Activated T-cell treated with anti-CD3 and anti-CD28 coated beads, Interleukin-2, amount 50 U/mL, for 48 hours (primary cell): ENCODE measurements at places on chromosomes 2 and 18.

DNA sequence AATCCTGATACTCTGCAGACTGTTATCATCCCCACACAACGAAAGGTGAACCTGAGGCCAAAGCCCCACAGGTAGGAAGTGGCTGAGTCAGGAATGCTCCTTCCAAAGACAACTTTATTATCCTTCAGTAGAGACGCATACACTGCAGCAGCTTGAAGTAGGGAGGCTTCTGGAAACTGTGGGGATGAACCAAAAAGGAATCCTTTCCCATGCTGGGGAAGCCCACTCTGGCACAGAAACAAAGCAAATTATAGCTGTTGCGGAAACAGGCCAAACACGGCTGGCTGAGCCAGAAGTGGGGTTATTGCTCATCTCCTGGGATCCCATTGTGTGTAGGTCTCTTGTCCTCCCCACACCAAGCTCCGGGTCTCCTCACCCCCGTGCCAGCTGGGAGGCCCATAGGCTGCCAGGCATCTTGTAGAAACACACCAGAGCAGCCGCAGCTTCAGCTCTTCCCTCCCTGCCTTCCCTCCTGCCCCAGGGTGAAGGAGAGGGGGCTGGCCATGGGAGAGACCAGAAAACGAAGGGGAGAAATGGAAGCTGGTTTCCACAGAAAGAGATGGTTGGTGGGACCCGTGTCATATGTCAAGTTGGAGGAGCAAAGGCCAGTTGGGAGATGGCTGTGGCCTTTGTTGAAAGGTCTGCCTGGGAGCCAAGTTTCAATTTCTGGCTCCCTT lies 176.9 kb upstream of the NABP1 start:
- no peak for DNase-seq

DNA sequence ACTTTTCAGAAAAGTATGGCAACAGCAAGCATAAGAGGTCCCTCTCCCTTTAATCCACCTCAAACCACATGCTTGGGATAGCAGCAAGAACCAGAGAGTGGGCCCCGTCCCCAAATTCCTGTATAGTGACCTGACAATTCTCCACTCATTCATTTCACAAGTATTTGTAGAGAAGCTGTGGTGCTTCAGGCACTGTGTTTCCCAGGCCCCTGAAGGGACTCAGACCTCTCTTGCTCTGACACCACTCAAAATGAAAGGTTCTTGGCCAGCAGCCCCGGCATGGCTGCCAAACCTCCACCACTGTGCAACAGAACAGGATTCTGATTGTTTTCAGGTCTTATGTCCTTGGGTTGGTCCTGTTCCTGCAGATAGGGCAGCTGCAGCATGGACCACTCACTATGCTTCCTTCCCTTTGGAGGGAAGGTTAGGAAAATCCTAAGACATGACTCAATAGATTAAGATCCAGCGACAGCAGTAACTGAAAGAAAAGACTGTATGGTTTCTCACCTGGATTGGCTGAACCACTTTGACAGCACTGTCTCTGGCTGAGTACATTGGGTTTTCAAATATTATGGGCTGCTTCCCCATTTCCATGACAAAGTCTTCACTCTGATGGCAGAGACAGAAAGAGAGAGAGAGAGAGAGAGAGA lies 67.6 kb downstream of the DHRS9 start:
- no peak for DNase-seq

- DNase-seq: no peak
Observed at GRCh38 chr18:58464104-58464625, 164.7 kb downstream of the ALPK2 start.

DNA sequence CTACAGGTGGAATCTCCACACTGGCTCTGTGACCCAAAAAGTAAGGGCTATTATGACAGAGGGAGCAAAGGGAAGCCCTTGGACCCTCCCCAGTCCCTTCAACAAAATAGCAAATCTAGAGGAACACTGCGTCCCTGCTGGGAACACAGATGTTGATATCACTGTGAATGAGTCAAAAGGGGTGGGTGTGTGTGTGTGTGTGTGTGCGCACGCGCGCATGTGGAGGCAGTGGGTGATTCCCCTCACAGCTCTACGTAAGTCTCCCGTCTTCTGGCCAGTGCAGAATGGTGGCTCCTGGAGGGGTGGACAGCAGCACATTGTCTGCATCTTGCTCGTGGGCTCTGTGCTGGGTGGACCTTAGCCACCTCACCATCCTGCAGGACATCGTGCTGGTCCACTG lies 7.8 kb upstream of the C2orf72 start:
- no peak for DNase-seq

DNA sequence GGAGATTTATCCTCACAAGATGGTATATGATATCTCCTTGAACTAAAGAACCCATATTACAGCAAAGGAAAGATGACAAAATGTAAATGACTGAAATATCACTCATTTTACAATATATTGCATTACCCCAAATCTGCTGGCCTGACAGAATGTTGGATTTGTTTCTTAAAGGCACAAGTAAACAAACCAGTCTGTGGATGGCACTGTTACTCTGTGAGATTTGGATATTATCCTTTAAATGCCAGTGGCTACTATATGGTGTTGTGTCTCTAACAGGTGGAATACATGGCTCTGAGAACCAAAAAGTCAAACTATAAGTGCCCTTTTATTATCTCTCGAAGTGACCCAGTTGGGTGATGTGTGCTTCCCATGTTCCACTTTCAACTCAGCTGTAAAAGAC lies 125.7 kb downstream of the PDE1A start:
- no peak for DNase-seq

- DNase-seq: no peak
Observed at GRCh38 chr18:73660931-73661856, 486.4 kb downstream of the FBXO15 start.

- DNase-seq: no peak
Observed at GRCh38 chr2:208929139-208929864, 494.5 kb upstream of the MAP2 start.

DNA sequence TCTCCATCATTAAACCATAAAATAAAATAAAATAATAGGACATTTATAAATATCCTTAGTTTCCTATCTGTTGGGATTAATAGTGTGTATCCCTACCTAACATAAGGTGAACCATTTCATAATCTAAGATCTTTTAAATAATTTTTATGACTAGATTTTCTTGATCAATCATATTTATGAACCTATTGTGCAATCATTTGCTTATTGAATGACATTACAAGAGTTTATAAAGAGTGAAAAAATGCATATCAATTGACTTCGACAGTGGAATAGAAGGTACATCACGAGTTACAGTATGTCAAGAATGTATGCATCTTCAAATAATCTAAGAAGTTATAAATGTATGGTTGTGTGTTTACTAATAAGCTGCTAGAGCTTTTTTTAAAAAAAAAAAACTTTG lies 1554.8 kb upstream of the TMEFF2 start:
- no peak for DNase-seq

GRCh38 chr18:27073404-27073830 lies 111.7 kb downstream of the CHST9 start:
- no peak for DNase-seq

DNA sequence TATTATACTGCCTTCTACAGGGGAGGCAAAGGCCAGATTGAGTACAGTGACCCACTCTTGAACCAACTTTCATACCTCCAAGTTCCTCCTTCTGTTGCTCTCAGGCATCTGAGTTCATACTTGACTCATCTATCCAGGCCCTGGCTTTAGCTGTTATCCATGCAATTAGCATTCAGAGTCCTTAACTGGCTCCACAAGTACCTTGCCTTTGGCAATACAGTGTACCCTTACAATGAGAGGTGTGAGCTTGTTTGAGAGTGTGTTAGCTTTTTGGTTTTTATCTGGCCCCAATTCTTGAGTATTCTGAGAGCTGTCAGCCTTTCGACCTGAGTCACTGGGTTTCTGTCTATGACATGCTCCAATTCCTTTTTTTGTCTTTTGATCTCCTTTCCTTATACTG lies 60.2 kb downstream of the EHD3 start:
- DNase-seq: no peak

DNA sequence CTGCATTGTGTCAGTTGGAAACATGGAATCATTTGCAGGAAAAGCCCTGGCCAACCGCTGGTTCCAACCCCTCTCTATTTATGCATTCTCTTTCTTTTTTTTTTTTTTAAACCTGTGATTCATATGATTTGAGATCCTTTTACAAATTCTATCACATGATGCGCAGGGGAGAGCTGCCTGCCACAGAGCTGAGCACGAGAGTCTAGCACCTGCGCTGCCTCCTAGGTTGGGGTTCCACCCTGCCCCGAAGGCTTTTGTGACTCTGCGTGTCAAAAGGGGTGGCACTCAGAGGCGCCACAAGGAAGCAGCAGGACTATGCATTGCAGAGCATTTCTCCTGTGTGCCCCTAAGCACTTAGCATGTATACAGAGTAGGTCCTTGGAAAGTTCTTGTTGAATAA lies 17.3 kb upstream of the ESPNL start:
- DNase-seq: no peak

- no peak for DNase-seq
Observed at GRCh38 chr2:65277118-65277517, 49.5 kb downstream of the ACTR2 start.

DNA sequence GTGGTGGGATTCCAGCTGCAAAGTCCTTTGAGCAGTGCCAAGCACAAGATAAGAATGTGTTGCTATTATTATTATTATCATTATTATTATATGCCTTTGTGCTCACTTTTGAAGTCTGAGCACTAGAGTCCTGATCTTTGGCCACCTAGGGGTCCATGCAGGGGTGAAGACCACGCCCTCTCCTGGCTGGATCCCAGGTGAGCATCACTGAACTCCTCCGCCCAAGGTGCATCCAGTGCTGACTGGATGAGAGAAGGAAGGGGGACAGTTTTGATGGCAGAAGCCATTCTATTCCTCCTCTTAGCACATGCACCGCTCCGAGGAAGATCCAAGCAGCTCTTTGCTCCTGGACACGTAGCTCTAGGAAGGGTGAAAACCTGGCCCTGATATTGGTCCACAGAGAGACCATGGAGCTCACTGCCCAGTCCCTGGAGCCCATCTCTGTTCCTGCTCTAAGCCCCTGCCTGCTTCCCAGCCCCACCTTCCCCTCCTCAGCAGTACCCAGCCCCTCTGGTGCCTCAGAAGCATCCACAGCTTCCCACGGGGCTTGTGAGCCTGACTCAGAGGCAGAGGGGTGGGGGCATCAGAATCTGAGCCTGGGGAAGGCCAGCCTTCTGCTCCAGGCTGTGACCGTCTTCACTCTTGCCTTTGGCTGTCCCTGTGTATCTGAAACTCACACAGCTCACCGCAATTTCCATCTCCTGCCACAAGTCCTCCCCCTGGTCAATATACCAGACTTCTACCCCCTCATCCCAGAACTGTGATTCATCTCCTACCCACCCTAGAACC lies 45.4 kb downstream of the MCFD2 start:
- DNase-seq: no peak

DNA sequence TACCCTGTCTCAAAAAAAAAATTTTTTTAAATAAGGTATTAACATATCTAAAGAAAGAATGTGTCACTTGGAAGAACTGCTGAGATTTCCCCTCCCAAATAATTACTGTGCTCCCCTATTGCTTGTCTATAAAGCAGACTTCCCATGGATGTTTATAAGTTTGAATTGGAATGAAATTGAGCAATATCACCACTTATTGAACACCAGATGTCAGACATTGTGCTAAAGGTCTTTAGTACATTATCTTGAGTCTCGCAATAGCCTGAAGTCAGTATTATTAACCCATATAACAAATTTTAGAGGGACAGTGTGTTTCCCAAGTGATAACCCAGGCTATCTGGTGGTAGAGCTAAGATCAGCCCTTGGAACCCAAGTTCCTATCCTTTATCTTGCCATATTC lies 102.9 kb upstream of the MSH2 start:
- DNase-seq: no peak

DNA sequence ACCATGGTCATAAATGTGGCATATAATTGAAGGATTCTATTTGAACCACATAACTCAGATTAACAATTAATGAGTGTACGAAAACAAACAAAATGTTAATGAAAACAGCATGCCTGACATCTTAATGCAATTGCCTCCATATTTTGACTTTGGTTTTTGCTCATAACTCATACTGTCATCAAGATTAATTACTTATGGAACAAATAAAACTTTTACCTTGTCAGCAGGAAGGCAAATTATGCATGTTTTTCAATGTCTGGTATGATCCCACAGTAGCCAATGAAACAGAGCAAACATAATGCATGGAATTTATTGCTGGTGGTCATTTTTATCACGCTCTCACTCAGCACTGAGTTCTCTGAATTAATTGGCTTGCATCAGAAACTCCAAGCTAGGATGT lies 5.1 kb downstream of the PLEKHM3 start:
- no peak for DNase-seq

DNA sequence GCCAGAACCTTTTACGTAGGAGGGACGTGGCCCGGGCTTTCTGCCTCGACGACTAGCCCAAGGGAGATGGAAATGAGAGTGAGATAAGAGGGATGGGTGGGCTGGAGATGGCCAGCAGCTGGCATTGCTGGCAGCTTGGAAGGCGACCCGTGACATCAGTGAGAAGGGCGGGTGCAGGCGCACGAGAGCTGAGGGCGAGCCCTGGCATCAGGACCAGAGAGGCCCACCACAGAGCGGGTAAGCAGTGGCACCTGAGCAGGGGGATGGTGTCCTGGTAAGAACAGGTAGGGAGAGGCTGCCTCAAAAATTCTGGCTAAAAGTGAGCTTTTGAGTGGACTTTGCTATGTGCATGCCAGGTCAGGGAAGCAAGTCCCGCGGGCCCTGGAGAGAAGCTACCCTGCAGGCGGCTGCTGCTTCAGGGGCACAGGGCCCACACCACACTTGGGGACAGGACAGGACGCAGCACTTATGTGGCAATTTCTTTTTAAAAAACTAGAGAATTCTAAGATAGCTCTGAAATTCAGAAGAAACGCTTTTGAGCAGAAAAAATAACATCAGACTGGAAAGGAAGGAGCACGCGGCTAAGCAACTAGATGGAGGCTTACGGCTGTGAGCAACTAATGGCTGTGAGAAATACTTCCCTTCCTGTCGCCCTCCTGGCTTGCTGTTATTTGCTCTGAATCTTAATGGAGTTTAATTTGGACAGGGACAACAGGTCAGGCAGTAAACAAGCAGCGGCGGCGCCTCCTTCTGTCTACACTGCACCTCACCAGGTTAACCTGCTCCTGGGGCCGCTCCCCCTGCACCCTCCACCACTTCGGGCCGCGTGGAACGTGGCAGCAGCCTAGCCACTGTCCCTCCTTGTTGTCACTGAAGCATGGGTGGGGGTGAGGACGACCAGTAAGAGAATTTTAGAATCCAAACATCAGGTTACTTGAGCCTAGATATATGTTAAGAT lies 20.5 kb downstream of the THAP4 start:
- no peak for DNase-seq

DNA sequence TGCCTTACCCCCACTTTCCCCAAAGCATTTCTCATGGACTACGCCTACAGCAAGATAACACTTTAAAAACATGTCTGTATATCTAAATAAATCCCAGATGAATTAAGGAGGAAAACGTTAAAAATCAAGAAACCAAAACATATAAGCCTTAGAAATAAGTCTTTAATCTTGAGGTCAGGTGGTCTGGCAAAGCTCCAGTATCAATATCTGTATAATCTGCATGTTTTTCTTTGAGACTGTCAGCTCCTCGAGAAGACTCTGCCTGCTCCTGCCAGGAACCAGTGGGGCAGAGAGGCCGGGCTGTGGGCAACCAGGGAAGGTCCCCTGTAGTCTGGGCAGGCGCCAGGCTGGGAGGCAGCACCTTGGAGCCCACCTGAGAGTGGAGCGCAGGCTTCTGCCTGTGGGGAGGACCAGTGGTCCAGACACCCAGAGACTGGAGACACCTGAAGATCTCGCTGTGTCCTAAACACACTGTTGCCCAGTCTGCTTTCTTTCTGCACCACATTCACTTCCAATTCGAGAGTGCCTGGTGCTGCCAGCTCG lies 291.0 kb upstream of the SOX11 start:
- no peak for DNase-seq
